Posterior vena cava (tissue), 2 donors: ENCODE measurements at places on chromosomes 6 and 20. TPM values are rescaled to one million over a fixed set of nuclear protein-coding genes. Genes with fewer than 3 reads are reported as not detected.

The PPP1R16B gene
- 11.7 TPM for total RNA-seq

DNA sequence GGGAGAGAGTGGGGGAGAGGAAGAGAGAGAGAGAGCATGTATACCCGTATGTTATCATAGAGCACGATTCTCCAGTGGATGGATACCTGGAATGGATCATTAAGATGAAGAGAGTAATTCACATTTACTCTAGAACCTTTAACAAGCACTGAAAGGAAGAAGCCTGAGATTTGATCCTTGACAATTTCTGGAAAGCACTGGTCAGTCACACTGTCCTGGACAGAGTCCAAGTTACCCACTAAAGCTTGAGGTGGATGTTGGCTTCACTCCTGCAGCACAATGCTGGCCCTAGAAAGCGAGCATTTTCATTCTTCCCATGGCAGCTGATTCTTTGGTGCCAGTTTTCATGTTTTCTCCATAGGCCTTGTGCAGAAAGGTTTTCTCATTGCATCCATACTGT, 25.6 kb downstream of the NFYA start:
- DNase-seq = no peak

- no peak for DNase-seq
Measured at GRCh38 chr6:13614126-13614925, 809 bp upstream of the NOL7 start.

DNA sequence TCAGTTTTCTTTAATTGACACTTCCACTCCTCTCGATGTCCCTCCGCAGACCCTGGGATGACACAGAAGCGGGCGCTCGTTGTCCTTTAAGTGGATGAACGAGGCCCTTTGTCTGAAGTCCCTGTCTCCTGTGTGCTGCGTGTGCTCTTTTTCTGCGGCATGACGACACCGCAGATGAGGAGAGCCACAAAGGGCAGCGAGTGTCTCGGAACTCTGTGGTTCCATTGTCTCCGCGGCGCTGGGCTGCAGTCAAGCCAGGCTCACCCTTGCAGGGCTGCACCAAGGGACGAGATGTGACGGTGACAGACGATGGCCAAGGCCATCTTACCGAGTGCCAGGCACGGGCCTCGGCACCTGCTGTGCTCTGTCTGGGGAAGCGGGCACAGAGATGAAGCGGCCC, 10.6 kb downstream of the PRR18 start:
- DNase-seq = no peak

- DNase-seq = no peak
Measured at GRCh38 chr20:40826699-40827098, 137.7 kb upstream of the MAFB start.

- DNase-seq = no peak
Measured at GRCh38 chr20:62395311-62396242, 8.7 kb downstream of the RPS21 start.

DNA sequence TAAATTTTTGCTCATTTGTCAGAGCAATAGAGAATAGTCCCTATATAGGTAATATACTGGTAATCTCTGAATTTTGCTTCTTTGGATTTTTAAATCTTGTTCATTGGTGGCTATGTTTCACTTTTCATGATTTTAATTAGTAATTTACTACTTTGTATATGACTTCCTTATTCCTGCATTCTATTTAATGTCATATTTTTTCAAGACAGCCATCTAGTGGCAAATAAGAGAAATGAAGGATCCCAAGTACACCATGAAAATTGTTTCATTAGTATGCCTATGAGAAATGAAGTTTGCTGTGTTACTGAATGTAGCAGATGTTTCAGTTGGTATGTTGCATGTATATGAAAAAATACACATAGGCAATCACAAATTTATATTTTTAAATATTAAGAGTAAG, 82.4 kb downstream of the ZNF292 start:
- DNase-seq = no peak
